ENCODE measurements at places on chromosomes 3 and 15.

DNA sequence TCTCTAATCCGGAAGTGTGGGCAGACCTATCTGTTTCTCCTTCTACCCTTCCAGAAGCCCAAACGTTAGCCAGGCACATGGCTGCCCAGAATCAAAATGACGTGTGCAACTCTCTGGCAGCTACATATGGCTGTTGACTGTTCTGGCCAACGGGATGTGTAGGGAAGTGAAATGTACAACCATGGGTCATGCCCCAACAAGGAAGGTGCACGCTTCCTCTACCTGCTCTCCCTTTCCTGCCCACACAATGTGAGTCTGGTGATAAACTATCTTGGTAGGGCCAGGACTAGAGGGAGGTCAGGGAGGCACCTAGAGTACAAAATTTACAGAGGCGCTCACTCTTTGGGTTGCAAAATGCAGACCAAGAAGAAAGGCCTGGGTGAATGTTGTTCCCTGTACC is 495.9 kb upstream of the PROK2 start:
- H3K4me1 ChIP-seq: no peaks in the 10 kb centered on the region
- no peak overlapping the region for H3K4me3 ChIP-seq
- DNase-seq: no peak
- H3K27me3 ChIP-seq: no peaks in the 10 kb centered on the region
- H3K27ac ChIP-seq: no peak overlapping the region

- no peaks in the 10 kb centered on the region for H3K36me3 ChIP-seq
- no peak overlapping the region for H3K4me3 ChIP-seq
- H3K27ac ChIP-seq: no peak overlapping the region
- no peaks in the 10 kb centered on the region for H3K27me3 ChIP-seq
These were observed 61.2 kb downstream of the TSC22D2 start for GRCh38 chr3:150469031-150469930.

DNA sequence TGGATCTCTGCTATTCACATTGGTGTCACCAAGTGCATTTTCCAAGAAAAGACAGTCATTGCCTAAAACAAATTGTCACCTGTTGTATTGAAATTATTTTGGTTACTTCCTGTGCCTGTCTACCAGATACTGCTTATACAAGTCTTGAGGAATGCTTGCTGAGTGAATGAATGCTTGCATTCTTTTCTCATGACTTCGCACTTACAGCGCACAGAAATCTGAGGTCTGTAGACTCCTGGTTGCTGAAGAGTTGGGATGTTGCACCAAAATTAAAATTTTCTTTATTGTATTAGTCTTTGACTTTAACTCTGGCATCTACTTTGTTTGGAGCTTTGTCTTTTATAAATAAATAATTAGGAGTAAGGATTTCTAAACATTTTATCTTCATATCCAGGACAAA is 28.4 kb downstream of the SH3GL3 start:
- no peak overlapping the region for H3K4me3 ChIP-seq
- no peaks in the 10 kb centered on the region for H3K27me3 ChIP-seq
- H3K36me3 ChIP-seq: no peaks in the 10 kb centered on the region
- DNase-seq: peak; percentile 26

DNA sequence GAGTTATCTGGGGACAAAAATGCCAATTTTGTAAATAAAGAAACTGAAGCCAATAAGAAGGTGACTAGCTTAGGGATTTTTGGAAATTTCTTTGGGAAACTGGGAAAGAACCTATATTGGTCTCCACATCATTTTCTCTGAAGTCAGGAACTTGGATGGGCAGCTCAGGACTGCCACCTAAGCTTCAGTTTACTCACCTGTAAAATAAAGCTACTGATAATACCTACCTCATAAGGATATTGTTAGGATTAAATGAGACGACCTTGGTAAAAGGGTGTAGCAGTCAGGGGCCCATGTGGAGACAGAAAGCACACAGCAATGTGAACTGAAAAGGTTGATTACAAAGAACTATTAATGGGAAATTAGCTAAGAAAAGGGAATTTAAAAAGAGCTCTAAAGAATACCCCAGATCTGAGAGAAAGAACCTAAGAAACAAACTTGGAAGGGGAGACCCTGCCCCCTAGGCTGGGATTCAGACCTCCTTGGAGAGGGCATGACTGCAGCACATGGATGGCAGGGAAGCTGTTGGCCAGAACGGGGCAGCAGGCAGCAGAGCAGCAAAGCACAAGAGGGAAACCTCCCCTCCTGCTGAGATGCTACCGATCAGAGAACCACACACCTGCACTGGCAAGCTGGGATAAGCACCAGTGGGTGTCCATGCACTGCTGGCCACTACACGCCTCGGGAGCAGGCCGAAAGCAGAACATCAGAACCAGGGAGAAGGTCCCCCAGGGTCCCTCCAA is 83.7 kb upstream of the THBS1 start:
- no peaks in the 10 kb centered on the region for H3K36me3 ChIP-seq
- no peak overlapping the region for H3K4me3 ChIP-seq
- H3K27ac ChIP-seq: no peak overlapping the region
- peaks cover 61% of the 10 kb centered on the region for H3K4me1 ChIP-seq

DNA sequence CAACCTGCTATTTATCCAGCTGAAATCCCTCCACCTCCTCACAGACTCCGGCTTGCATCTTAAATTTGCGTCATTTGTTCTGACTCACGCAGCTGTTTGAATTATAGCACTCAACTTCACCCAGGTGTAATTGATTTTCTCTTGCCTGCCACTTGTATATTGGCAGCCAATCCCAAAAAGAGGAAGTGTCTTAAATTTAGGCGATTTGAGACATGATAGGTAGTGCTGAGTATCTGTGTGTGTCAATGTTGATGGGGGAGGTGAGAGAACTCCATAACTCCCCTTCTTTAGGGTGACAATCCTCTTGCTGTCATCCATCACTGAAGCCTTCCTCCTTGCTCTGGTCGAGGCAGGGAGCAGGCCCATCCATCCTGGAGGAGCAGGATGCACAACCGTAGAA is 77.2 kb upstream of the TPRG1 start:
- DNase-seq: no peak
- no peaks in the 10 kb centered on the region for H3K4me1 ChIP-seq
- no peaks in the 10 kb centered on the region for H3K36me3 ChIP-seq
- H3K4me3 ChIP-seq: no peak overlapping the region
- no peaks in the 10 kb centered on the region for H3K27me3 ChIP-seq

- H3K27ac ChIP-seq: no peak overlapping the region
- H3K4me3 ChIP-seq: no peak overlapping the region
These were observed 33.3 kb downstream of the TM4SF18 start for GRCh38 chr3:149299938-149300801.

DNA sequence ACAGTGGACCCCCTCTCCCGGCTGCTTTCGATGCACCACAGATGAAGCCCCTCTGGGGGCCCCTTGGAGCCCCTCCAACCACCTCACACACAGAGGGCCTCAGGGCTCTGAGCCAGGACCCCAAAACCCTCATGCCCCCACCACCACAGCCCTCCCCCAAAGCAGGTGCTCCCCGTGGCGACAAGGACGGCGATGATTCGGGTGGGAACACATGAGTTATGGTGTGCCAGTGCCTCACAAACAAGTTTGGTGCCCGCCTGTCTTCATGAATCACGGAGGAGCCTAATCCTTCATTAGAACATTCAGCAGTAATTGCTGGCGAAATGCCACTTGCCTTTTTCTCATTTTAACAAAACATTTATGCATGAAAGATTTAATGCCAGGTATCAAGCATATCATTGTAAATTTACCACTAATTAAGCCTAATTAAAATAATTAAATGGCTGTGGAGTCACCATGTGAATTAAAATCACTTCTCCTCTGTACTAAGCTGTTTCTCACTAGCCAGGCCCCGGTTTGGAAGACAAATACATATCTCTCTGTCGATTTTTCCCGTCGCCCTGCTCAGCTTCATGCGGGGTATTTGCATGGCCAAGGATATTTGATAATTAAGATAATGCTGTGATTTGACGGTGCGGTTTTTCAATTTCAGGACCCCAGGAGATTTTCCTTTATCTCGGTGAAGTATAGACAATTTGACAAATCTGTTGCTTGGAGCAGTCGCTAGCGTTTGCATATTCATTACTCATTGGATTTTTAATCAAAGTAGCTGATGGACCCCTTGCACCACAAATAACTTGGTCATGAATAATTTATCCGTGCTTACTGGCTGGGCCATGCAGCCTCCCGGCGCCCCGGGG is 157.0 kb downstream of the TLE3 start:
- H3K4me3 ChIP-seq: no peak overlapping the region
- H3K4me1 ChIP-seq: no peaks in the 10 kb centered on the region
- H3K27ac ChIP-seq: no peak overlapping the region
- DNase-seq: no peak

DNA sequence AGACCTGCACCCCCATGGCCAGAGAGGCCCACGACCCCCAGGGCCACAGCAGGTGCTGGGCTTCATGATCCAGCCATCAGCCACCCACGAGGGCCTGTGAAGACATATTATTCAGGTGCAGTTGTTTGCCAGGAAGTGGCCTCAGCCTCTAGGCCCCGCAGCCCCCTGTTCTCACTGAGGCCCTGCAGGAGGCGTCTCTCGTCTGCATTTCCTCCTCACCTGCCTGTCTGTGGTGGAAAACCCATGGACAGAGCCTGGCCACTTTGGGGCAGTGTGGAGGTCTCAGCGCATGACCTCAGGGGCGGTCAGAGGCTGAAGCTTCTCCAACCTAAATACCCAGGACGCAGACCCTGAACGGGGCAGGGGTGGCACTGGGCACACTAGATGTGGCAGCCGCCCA is 18.6 kb downstream of the UROC1 start:
- no peaks in the 10 kb centered on the region for H3K27me3 ChIP-seq
- H3K4me1 ChIP-seq: no peaks in the 10 kb centered on the region
- H3K36me3 ChIP-seq: no peaks in the 10 kb centered on the region
- H3K4me3 ChIP-seq: no peak overlapping the region
- H3K27ac ChIP-seq: no peak overlapping the region

DNA sequence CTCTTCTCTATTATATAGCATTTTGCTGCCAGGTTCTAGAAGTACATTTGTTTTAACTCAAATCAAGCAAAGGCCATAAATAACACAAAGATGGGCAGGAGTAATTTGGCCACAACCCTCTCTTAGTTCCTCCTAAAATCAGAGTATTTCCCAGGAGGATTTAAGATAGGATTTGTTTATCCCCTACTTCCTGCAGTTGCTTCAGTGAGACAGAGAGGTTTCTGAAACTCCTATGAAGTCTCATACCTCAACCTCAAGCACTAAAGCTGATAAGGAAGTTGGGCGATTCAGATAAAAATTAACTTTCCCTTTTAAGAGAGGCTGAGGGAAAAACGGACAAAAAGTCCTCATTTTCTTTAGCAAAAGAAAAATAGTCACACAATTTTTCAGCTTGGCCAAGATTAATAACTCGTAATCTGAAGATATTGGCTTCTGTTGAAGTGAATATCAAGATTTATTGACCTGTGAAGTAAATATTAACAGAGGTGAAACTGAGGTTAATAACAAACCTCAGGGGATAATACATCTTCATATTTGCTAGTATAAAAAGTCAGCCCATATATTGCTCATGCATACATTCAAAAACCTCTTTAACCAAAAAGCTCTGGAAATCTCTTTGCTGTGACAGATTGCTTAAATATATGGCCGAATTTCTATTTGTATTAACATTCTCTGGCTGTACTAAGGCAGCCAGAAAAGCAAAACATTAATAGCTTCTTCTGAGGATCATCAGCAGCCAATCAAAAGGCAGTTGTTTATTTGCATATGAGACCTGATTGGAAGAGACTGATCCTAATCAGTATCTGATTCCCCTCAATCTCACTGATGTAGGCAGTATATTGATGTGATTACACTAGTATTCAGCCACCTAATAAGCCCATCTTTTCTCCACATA is 90.6 kb upstream of the GADL1 start:
- H3K4me3 ChIP-seq: no peak overlapping the region
- H3K36me3 ChIP-seq: no peaks in the 10 kb centered on the region
- peaks cover 20% of the 10 kb centered on the region for H3K4me1 ChIP-seq
- H3K27ac ChIP-seq: no peak overlapping the region
- DNase-seq: peak; percentile 2

GRCh38 chr3:150783920-150784746 is 21.2 kb upstream of the SIAH2 start:
- H3K36me3 ChIP-seq: no peaks in the 10 kb centered on the region
- H3K4me1 ChIP-seq: no peaks in the 10 kb centered on the region
- H3K27me3 ChIP-seq: no peaks in the 10 kb centered on the region
- DNase-seq: no peak
- no peak overlapping the region for H3K4me3 ChIP-seq

- no peaks in the 10 kb centered on the region for H3K36me3 ChIP-seq
- no peak overlapping the region for H3K4me3 ChIP-seq
- H3K27ac ChIP-seq: no peak overlapping the region
- H3K4me1 ChIP-seq: no peaks in the 10 kb centered on the region
- no peak for DNase-seq
- H3K27me3 ChIP-seq: no peaks in the 10 kb centered on the region
These were observed 49.9 kb downstream of the NMD3 start for GRCh38 chr3:161270991-161271390.

- no peaks in the 10 kb centered on the region for H3K27me3 ChIP-seq
- no peak overlapping the region for H3K4me3 ChIP-seq
- DNase-seq: no peak
- H3K4me1 ChIP-seq: no peaks in the 10 kb centered on the region
These were observed 429.2 kb downstream of the CADM2 start for GRCh38 chr3:85387913-85388505.

DNA sequence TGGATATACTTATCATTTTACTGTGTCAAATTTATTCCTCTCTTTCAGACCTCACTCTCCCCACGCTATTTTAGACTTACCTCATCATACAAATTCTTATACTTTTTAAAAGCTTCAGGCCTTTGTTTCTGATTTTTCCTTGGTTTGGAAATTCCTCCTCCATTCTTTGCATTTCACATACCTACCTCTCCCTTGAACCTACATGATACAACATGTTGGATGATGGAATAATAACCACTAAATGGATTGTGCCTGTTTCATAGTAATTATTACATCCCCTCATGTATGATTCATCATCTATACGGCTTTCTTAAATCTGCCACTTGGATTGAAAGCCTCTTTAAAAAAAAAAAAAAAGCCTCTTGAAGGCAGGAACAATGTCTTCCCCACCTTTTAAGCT is 24.6 kb downstream of the TRIP4 start:
- DNase-seq: no peak
- peaks cover 44% of the 10 kb centered on the region for H3K36me3 ChIP-seq

GRCh38 chr3:87350367-87351199 is 74.2 kb upstream of the POU1F1 start:
- H3K36me3 ChIP-seq: no peaks in the 10 kb centered on the region
- no peak overlapping the region for H3K4me3 ChIP-seq
- no peaks in the 10 kb centered on the region for H3K4me1 ChIP-seq

DNA sequence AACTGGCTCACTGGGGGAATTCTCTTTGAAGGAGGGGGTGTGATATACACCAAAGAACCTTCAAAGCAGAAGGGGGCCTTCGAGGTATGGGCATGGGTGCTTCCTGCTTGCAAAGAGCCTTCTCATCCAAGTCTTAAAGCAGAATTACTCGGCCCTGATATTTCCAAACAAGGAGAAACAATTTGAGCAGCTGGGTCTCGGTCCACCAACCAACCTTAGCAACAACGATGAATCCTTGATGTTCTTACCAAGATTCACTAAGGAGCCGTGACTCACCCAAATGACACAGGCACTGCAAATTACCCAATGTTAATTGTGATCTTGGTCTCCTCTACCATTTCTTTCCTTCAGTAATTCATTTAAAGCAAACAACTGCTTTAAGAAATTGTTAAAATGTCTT is 7.7 kb downstream of the HOMER2 start:
- peaks cover 14% of the 10 kb centered on the region for H3K27me3 ChIP-seq
- no peak overlapping the region for H3K27ac ChIP-seq
- no peak overlapping the region for H3K4me3 ChIP-seq
- H3K36me3 ChIP-seq: no peaks in the 10 kb centered on the region
- DNase-seq: no peak
- no peaks in the 10 kb centered on the region for H3K4me1 ChIP-seq

GRCh38 chr3:73681610-73682009 is 56.9 kb upstream of the PDZRN3 start:
- peak; percentile 28 for DNase-seq
- no peaks in the 10 kb centered on the region for H3K4me1 ChIP-seq
- no peaks in the 10 kb centered on the region for H3K27me3 ChIP-seq
- H3K4me3 ChIP-seq: no peak overlapping the region
- H3K36me3 ChIP-seq: no peaks in the 10 kb centered on the region
- no peak overlapping the region for H3K27ac ChIP-seq
